ENCODE measurements at places on chromosomes 7 and 10.

- ATAC-seq: no peak
These were observed 390.3 kb upstream of the PCDH15 start for GRCh38 chr10:55191236-55191860.

- ATAC-seq: peak; percentile 68
These were observed 52.8 kb downstream of the HHEX start for GRCh38 chr10:92742331-92743228.

DNA sequence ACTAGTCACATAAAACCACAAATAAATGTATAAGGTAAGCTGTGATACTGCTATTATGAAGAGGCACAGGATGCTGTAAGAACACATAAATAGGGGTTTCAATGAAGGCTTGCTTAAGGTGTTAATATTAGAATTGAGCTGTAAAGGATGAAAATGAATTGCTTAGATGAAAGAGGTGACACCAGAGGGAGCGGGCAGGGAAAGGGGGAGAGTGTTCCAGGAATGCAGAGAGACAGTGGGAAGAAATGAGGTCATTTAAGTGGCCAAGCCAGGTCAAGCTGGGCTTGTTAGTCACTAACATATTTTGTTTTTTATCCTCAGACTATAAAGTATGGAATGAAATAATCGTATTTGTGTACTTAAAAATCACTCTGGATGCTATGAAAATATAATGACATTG is 193.5 kb downstream of the NRG3 start:
- no peak for ATAC-seq

DNA sequence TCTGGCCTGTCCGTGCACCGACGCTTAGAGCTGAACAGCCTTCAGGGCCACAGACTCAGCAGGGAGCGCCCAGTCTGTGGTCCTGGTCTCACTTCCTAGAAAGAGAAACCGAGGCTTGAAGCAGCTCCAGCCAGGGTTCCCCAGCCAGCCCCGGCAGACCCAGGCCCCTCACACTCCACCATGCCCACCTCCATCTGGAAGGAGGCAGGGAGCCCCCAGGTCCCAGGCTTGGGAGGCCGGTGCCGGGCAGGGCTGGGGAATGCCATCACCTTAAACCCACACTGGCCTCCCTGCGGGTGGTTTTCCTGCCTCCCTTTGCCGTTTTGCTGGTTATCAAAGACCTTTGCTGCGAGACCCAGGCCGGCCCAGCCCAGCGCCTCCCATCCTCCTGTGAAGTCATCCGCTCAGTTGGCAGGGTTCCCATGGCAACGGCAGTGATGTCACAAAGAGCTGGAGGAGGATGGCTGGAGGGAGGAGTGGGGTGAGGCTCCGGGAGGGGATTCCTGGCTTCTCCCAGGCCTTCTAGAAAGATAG is 24.0 kb downstream of the ELFN1 start:
- no peak for ATAC-seq

DNA sequence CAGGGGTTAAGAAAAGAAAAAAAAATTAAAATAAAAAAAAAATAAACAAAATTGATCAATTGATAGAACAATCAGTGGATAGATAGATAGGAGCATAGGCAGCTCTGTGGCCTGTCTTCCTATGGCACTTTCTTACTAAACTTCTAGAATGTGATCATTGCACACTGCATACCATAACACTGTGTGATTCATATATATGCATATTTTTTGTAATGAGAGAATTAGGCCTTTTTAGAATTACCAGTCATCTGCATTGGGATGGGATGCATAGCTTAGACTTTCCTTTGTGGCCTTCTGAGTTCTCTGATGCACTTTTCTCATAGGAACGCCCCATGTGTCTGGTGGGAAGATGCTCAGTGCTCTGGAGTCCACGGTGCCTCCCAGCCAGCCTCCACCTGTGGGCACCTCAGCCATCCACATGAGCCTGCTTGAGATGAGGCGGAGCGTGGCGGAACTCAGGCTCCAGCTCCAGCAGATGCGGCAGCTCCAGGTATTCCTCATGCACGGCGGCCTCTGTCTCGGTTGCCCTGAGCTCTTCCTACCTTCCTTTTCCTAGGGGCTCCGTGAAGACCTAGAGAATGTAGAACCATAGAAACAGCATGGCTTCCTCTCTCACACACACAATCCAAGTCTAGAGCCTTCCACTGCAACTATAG is 222.5 kb downstream of the ARHGAP21 start:
- peak; percentile 21 for ATAC-seq

DNA sequence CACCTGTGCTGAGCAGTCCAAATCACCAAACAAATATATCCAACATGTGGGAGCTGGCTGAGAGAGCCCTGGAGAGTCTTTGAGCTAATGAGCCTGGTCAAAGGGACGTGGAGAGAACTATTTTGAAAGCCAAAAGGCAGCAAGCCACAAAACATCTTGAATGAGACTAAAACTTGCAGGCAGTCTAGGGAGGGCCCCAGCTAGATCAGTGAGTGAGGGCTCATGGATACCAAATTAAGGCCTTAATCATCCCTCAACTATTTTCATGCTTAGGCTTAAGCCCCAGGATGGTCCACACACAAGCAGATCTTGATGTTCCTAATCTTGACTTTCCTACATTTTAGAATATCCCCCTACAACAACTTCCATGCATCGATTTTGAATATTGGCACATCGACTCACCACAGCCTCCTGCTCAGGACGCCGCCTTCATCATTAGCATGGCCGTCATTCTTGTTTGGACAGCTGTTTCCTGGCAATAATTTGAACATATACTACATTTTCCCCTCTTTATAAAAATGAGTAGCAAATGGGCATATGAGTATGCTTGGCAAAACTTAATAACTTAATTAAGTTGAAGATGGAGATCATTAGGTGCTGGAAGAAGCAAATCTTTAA is 86.9 kb upstream of the ADAM12 start:
- ATAC-seq: no peak

- ATAC-seq: peak; percentile 45
These were observed 75.4 kb downstream of the ADARB2 start for GRCh38 chr10:1661859-1662437.

- ATAC-seq: no peak
These were observed 4.4 kb upstream of the MYL10 start for GRCh38 chr7:101633511-101633910.

DNA sequence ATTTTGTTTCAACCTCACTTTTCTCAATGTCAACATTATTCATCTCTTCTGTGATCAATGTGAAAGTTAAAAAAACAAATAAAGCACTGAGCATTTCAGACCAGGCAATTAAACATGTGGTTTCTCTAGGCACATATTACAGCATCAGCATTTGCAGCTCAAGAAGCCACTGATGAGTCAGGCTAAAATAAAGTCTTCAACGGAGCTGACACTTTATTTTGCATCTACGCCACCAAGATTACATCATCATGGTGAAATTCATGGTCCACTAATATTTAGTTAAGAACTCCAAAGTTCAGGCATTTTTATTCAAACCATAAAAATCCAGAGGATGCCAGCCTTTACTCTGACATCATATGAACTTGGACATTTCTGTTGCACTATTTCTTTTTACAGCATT is 33.0 kb downstream of the MAGI2 start:
- no peak for ATAC-seq

DNA sequence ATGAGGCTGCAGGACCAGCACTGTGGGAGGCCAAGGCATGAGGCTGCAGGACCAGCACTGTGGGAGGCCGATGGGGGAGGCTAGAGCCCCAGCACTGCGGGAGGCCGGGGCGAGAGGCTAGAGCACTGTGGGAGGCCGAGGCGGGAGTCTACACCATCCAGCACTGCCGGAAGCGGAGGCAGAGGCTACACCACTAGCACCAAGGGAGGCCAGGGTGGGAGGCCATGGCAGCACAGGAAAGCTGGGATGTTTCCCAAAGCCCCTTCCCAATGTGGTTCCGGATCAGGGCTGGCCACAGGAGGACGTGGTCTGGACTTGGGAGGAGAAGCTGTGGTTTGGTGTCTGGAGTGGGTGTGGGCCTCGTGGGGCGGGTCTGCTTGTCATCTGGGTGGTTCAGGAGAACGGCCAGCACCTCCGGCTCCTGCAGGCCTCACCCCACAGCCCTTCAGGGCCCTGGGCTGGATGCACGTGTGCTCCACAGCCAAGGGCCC is 43.6 kb downstream of the PDGFA start:
- no peak for ATAC-seq

DNA sequence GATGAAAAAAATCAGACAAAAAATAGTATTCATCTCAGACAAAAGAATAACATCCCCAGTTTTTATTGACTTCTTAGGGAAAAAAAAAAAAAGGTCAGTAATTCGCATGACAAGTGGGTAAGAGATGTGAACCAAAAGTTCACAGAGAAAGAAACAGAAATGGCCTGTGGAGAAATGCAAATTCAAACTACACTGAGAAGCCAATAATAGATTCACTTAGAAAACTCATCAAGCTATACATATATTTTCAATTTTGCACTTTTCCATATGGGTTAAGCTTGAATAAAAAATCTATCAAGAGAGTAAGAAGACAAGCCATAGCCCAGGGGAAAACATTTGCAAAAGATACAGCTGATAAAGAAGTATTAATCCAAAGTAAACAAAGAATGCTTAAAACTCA is 28.0 kb downstream of the HERC4 start:
- ATAC-seq: no peak

GRCh38 chr7:17991866-17992648 is 35.6 kb downstream of the PRPS1L1 start:
- ATAC-seq: no peak

DNA sequence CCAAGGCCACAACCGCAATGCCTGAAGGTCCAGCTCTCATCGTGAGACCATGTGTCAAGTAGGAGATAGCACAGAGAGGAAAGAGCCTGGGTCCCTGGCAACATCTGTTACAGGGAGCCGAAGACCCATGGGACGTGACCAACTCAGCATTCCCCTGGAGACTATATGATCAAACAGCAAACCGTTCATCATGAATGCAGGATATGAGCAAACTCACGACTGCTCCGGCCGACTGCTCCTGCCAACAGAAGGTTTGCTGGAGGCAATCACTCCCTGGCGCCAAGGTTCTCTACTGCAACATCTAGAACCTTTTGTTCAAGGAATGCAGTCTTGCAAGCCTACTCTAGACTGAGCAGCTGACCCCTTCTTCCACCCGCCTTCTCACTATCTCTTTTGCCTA is 114.3 kb downstream of the ALOX5 start:
- no peak for ATAC-seq

DNA sequence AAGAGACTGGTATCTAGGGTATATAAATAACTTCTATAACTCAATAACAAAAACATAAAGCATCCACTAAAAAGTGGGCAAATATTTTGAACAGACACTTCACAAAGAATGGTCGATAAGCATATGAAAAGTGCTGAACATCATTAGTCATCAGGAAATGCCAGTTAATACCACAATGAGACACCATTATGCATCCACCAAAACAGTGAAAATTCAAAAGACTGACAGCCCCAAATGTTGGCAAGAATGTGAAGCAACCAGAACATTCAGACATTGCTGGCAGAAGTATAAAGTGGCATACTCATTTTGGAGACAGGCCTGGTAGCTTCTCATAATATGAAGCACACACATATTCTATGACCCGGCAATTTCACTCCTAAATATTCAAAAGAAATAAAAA is 26.5 kb upstream of the GSAP start:
- peak; percentile 47 for ATAC-seq

DNA sequence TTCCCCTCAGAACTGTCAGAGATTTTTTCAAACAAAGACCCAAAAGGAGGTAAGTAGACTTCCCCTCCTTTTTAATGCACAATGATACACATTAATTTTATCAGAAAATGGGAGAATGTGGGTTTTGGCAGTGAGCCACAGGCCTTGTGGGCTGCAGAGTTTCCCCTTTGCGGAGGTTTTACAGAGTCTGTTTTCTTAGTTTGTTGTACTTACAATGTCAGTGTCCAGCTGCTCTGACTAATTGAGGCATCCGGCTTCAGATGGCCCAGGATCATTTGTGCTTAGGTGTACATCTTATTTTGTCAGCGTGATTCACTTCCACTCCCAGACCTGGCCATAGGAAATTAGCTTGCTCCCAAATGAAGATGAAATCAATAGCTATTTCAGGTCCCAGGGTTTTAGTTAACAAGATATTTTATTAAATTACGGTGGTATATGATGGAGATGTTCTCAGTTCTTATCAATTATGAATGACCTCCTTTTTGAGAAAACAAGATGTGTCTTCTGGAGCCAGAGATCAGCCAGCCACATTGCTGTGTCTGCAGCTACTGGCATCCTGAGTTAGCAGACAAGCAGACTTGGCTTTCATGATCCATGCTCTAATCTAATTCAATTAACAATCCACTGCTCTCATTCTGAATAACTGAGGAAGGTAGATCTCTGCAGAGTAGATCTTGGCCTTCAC is 1086.6 kb upstream of the SORCS1 start:
- no peak for ATAC-seq

- no peak for ATAC-seq
These were observed 220.5 kb downstream of the MAD1L1 start for GRCh38 chr7:2012044-2012900.

- no peak for ATAC-seq
These were observed 508.9 kb downstream of the SORCS1 start for GRCh38 chr10:106655636-106656035.

DNA sequence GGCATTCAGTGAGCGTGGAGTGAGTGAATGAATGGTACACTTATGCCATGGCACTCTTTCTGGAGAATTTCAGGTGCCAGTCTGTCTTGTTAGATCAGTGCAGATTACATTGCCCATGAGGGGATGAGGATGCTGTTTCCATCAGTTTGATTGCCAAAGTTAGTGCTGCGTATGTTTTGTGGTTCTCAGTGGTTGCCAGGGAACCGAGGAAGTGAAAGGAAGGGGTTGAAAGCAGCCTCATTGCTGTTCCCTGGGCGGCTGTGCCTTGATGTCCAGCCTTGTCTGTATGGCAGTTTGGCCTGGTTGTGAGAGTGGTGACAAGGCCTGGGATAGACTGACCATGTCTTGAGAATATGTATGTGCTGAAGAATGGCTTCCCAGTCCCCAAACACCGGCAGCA is 30.2 kb downstream of the WBP1L start:
- ATAC-seq: no peak

DNA sequence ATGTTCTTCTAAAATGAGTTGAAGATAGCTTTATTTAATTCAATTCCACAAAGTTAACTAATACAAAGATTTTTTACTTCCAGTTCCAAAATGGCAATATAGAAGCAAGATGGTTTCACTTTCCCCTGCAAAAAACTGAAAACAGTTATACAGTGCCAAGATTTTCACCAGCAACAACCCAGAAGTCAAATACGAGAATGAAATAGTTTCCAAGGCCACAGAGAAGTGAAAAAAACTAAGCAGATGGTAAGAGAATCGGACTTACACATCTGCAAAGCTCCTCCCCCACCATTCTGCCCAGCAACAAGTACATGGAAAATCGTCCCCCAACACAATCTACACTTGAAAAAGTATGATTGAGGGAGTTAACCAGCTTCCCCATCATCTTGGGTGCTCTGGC is 30.3 kb upstream of the KEL start:
- no peak for ATAC-seq

DNA sequence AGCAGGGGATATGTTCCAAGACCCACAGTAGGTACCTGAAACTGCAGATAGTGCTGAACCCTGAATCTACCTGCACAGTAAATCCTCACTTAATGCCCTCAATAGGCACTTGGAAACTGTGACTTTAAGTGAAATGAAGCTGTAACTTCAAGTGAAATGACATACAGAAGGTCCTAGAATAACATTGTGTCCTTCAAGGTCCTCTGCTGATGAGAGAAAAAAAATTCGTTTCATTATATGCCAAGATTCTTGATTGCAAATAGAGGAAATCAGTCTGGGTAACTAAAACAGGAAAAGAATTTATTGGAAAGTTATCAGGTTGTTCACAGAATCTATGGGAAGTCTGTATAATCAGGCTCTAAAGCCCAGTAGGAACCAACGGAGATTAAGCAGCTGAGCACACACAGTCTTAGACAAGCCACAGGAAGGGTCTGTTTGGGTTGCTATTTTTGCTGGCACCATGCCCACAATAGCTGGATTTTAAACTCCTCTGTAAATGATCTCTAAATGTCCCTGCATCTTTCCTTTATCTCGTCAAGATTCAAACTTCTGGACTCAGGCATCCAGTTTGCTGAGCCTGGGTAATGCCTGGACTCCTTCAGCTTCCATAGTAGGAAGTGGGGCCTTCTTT is 57.5 kb downstream of the EXOC4 start:
- no peak for ATAC-seq
